ENCODE measurements at places on chromosomes 1 and 21.
A peak's percentile ranks its signal among the peaks of the same experiment; 100 is the strongest.

DNA sequence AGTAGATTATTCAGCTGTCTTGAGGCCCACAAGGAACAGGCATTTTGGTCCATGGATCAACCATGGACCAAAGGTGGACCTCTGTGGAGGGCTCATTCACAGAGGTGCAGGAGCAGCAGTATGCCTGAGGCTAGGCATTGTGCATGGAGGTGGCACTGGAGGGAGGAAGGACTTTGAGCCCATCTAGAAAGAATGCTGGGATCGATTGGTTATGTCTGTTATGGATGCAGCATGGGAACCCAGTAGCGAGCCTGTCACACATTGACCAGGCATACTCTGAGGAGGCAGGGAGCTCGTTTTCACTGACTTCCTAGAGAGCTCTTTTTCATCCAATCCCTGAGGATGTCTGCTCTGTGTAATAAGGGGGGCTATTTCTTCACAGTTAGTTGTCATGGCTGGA lies 75.5 kb downstream of the KCNN3 start:
- H3K27ac ChIP-seq: no peak overlapping the region
- H3K27me3 ChIP-seq: peaks cover 18% of the 10 kb centered on the region
- H3K36me3 ChIP-seq: no peaks in the 10 kb centered on the region
- DNase-seq: no peak
- no peak overlapping the region for H3K4me3 ChIP-seq
- peaks cover 2% of the 10 kb centered on the region for H3K4me1 ChIP-seq

DNA sequence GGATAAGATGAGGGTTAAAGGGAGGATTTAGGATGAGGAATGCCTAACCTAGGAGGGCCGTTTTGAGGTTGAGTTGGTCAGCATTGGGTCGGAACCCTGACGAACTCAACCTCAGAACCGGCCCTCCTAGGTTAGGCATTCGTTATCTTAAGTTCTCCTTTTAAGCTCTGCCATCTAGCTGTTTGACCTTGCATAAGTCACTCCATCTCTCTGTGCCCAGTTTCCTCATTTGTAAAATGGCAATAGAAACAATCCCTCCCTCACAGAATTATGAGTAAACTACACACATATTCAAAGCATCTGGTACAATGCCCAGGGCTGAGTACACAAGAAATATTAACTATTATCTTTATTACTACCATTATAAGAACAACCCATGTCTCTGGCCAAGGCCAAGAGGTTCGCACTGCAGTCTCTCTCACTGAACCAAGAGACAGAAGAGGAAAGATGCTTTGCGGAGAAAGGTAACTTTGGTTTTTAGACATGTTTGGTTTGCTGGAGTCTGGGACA lies 4.8 kb downstream of the ABCB10 start:
- peak overlapping the region; percentile 91 for H3K27ac ChIP-seq
- H3K36me3 ChIP-seq: no peaks in the 10 kb centered on the region
- H3K27me3 ChIP-seq: no peaks in the 10 kb centered on the region
- H3K4me3 ChIP-seq: no peak overlapping the region
- no peak for DNase-seq

DNA sequence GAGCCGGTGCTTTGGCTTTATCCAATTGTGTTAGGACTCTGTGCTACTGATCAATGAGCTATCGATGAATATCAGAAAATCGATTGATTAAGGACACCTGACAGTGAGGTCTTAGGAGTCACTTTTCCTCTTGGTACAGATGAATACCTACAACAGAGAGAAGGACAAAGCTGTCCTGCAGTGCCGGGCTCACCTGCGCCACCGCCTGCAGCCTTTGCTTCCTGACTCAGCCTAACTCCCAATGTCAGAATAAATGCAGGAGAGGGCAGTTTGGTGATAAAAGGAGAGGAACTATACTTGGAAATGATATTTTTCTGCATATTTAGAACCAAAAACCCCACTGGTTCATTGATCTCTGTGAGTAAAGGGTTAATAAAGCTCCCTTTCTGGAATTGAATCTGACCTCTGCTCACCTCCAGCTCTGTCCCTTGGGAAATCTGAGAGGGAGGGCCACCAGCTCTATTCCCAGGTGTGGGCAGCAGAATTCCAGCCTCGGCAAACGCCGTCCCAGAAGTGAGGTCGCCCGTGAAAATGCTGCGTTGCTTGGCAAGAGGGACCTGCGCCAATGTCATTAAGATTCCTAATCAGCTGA lies 39.3 kb downstream of the POFUT2 start:
- peak overlapping the region; percentile 21 for H3K4me3 ChIP-seq
- no peak for DNase-seq
- H3K36me3 ChIP-seq: no peaks in the 10 kb centered on the region
- no peak overlapping the region for H3K27ac ChIP-seq

- no peak overlapping the region for H3K4me3 ChIP-seq
- H3K27me3 ChIP-seq: no peaks in the 10 kb centered on the region
- peaks cover 57% of the 10 kb centered on the region for H3K36me3 ChIP-seq
- no peak for DNase-seq
- peaks cover 32% of the 10 kb centered on the region for H3K4me1 ChIP-seq
These were observed 76.0 kb downstream of the POFUT2 start for GRCh38 chr21:45211661-45212060.

DNA sequence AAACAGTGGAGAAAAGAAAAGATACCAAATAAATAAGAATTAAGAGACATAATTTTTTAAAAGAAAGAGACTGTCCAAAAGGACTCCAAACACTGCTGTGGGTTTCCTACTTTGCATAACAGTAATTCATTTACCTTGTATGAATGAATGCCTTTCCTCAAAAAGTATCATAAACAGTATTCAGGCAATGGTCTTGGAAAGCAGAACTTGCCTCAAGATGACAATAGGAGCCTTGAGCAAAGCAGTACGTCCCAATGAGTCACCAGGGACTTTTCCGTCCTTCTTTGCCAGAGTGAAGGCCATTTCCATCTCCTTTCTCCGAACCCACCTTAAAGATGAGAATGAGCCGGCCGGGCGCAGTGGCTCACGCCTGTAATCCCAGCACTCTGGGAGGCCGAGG lies 186.4 kb downstream of the ZBTB18 start:
- H3K4me3 ChIP-seq: no peak overlapping the region
- H3K4me1 ChIP-seq: no peaks in the 10 kb centered on the region
- no peaks in the 10 kb centered on the region for H3K36me3 ChIP-seq
- no peak overlapping the region for H3K27ac ChIP-seq
